ENCODE measurements at places on chromosomes 1 and 21.

- H3K27me3 ChIP-seq, result no peaks in the 10 kb centered on the region
- DNase-seq, result no peak
- H3K4me3 ChIP-seq, result no peak overlapping the region
- H3K27ac ChIP-seq, result no peak overlapping the region
These were observed 55.2 kb downstream of the GPR161 start for GRCh38 chr1:168081373-168082007.

DNA sequence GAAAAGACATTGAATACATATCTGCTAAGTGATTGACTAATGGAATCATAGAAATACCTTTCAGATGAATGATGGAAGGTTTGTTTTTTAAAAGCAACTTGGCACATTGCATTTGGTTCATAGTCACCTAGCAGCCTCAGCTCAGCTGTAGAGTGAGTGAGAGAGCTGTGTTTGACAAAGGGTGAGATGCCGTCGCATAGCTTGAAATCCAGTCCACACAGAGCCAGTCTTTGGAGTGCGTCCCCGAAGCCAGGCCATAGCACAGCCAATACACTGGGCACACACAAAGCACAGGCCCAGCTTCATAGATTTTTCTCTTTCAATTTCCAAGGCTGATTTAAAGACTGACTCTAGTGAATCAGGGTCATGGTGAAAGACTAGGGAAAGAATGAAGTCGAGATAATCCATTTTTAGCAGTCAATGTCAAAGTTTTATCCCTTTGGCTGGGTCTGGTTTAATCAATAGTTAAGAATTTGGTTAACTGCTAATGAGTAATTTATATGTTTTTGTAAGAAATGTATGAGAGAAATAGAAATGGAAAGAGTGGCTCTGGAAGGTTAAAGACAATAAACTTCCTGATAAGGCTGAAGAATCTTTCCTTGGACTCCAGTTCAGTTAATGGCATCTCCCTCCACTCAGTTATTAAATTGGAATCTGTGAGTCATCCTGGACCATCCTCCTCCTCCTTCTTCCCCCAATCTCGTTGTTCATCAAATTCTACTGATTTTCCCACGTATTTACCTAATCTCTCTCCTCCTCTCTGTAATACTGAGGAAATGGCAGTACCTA lies 101.2 kb upstream of the IRF2BP2 start:
- no peaks in the 10 kb centered on the region for H3K36me3 ChIP-seq
- DNase-seq, result no peak
- H3K4me3 ChIP-seq, result no peak overlapping the region
- no peaks in the 10 kb centered on the region for H3K4me1 ChIP-seq

- peak overlapping the region; percentile 69 for H3K4me3 ChIP-seq
- DNase-seq, result no peak
- peaks cover 67% of the 10 kb centered on the region for H3K4me1 ChIP-seq
These were observed 7.7 kb upstream of the LMNA start for GRCh38 chr1:156106624-156107488.

DNA sequence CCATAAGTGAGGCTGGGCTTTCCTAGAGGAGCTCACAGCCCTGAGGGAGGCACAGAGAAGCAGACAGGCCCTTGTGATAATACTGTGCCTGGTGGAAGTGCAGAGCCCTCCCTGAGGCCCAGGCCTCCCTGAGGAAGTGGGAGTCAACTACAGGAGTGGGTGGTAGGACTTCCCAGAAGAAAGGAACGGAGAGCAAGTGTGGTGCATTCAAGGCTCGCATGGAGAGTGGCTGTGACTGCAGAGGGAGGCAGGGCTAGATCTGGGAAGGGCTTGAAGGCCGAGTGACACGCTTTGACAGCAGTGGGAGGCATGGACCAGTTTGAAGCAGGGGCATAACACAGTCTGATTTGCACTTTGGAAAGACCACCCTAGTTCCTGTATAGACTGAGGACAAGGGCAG lies 37.3 kb downstream of the AZIN2 start:
- DNase-seq, result no peak
- H3K4me1 ChIP-seq, result no peaks in the 10 kb centered on the region
- H3K27me3 ChIP-seq, result peaks cover 6% of the 10 kb centered on the region
- no peaks in the 10 kb centered on the region for H3K36me3 ChIP-seq
- H3K27ac ChIP-seq, result no peak overlapping the region

DNA sequence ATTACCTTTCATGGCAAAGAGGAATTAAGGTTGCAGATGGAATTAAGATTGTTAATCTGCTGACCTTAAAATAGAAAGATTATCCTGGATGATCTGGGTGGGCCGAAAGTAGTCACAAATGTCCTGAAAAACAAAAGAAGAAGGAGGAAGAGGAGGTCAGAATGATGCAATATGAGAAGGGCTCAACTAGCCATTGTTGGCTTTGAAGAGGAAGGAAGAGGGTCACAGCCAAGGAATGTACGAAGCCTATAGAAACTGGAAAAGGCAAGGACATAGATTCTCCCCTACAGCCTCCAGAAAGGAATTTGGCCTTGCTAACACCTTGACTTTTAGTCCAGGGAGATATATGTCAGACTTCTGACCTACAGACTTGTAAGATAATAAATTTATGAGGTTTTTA lies 39.4 kb upstream of the FMOD start:
- H3K36me3 ChIP-seq, result no peaks in the 10 kb centered on the region
- H3K4me1 ChIP-seq, result no peaks in the 10 kb centered on the region
- DNase-seq, result no peak
- H3K27me3 ChIP-seq, result no peaks in the 10 kb centered on the region
- H3K27ac ChIP-seq, result no peak overlapping the region

- DNase-seq, result no peak
- H3K36me3 ChIP-seq, result no peaks in the 10 kb centered on the region
- no peaks in the 10 kb centered on the region for H3K4me1 ChIP-seq
- no peak overlapping the region for H3K4me3 ChIP-seq
These were observed 179.2 kb downstream of the ATG4C start for GRCh38 chr1:62962901-62963776.

- no peak for DNase-seq
- no peak overlapping the region for H3K27ac ChIP-seq
- peaks cover 7% of the 10 kb centered on the region for H3K27me3 ChIP-seq
- H3K4me1 ChIP-seq, result no peaks in the 10 kb centered on the region
- H3K4me3 ChIP-seq, result no peak overlapping the region
- no peaks in the 10 kb centered on the region for H3K36me3 ChIP-seq
These were observed 23.0 kb upstream of the DNAJC11 start for GRCh38 chr1:6724517-6725141.

DNA sequence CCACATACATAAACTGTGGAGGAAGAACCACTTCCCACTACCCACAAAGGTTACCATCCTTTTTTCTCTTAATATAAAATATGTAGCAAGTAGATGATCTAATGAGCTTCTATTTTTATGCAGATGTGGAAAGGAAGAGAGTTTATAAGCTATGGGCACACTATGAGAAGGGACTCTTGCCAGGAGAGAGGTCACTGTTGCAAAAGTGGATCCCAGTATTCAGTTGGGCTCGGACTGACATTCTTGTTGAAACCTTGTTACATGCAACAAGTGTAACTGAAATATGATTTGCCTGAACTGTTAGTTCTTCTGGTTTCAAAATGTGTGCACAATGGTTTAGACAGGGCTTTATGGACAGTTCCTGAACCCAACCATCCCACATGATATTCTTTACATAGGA lies 397.4 kb upstream of the PKN2 start:
- no peaks in the 10 kb centered on the region for H3K4me1 ChIP-seq
- H3K27ac ChIP-seq, result no peak overlapping the region
- H3K4me3 ChIP-seq, result no peak overlapping the region
- H3K27me3 ChIP-seq, result peaks cover 3% of the 10 kb centered on the region
- no peak for DNase-seq
- no peaks in the 10 kb centered on the region for H3K36me3 ChIP-seq

DNA sequence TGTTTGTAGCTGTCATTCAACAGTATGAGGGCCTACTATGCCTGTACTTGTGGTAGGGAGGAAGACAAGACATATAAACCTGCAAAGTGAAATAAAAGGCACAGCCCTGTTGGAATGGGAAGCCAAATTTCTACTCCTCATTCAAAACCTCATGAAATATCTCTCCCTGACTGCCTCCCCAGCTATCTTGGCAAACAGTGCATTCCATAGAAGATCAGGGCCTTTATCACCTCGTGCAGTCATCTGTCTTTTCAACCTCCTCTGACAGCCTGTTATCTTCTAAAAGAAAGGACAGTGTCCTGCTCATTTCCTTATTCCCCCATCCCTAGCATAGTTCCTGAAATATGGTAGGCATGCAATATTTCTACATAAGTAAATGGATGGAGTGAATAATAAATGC lies 71.0 kb downstream of the SH3GLB1 start:
- H3K4me1 ChIP-seq, result peaks cover 19% of the 10 kb centered on the region
- H3K27me3 ChIP-seq, result no peaks in the 10 kb centered on the region
- no peak for DNase-seq
- no peaks in the 10 kb centered on the region for H3K36me3 ChIP-seq
- no peak overlapping the region for H3K4me3 ChIP-seq

- peaks cover 10% of the 10 kb centered on the region for H3K36me3 ChIP-seq
- no peak for DNase-seq
- peaks cover 28% of the 10 kb centered on the region for H3K4me1 ChIP-seq
- H3K27ac ChIP-seq, result peak overlapping the region; percentile 84
- H3K27me3 ChIP-seq, result peaks cover 2% of the 10 kb centered on the region
These were observed 4.2 kb upstream of the NVL start for GRCh38 chr1:224333939-224334786.

DNA sequence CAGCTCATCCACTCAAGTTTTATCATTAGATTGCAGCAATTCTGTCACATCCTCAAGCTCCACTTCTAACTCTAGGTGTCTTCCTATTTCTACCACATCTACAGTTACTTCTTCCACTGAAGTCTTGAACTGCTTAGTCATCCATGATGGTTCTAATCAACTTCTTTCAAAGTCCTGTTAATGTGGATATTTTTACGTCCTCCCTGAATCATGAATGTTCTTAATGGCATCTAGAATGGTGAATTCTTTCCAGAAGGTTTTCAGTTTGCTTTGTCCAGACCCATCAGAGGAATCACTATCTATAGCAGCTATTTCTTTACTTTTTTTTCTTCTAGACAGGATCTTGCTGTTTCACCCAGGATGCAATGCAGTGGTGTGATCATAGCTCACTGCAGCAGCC lies 78.0 kb upstream of the RNPC3 start:
- H3K27me3 ChIP-seq, result no peaks in the 10 kb centered on the region
- H3K4me1 ChIP-seq, result no peaks in the 10 kb centered on the region
- no peak overlapping the region for H3K27ac ChIP-seq

GRCh38 chr1:166875302-166875733 lies 746 bp downstream of the TADA1 start:
- DNase-seq, result no peak
- peak overlapping the region; percentile 55 for H3K27ac ChIP-seq
- H3K4me3 ChIP-seq, result peak overlapping the region; percentile 96
- peaks cover 11% of the 10 kb centered on the region for H3K36me3 ChIP-seq

GRCh38 chr1:178094739-178095645 lies 1.1 kb downstream of the RASAL2 start:
- H3K27ac ChIP-seq, result no peak overlapping the region
- H3K36me3 ChIP-seq, result no peaks in the 10 kb centered on the region
- H3K4me3 ChIP-seq, result peak overlapping the region; percentile 62
- H3K4me1 ChIP-seq, result peaks cover 16% of the 10 kb centered on the region

DNA sequence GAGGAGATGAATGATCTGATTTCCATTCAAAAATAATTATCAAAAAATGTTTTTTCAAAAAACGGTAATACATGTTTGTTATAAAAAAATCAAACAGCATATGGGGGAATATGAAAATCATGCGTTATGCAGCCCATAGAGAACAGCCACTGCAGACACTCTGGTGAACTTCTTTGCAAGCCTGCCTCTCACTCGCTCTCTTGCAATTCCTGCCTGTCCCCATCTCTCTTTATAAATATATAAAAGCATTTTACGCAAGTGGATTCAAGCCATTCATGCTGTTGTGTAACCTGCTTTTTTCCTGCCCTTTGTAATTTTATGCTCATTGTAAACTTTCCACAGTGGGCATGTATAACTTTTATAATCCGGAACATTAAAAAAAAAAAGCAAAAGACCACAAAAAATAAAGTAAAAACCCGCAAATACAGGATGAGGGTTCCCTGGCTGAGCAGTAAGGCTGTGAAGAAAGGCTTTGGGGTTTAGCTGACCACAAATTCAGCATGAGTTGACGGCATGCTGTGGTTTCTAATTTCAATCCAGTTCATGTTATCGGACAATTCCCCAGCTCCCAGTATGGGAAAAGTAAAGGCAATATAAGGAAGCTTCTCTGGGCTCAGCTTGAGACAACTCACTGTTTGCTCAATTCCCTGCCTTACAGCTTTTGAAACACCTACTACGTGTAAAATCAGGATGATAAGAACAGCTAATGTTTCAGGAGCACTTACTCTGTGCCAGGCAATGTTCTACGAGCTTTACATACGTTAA lies 52.8 kb upstream of the ZBTB40 start:
- peaks cover 27% of the 10 kb centered on the region for H3K27me3 ChIP-seq
- H3K27ac ChIP-seq, result no peak overlapping the region
- H3K36me3 ChIP-seq, result no peaks in the 10 kb centered on the region
- H3K4me1 ChIP-seq, result no peaks in the 10 kb centered on the region

GRCh38 chr1:40855513-40855912 lies 6.7 kb downstream of the CITED4 start:
- no peak for DNase-seq
- no peak overlapping the region for H3K27ac ChIP-seq
- no peaks in the 10 kb centered on the region for H3K4me1 ChIP-seq
- H3K36me3 ChIP-seq, result no peaks in the 10 kb centered on the region
- H3K27me3 ChIP-seq, result peaks cover 9% of the 10 kb centered on the region

- H3K4me3 ChIP-seq, result no peak overlapping the region
- no peak overlapping the region for H3K27ac ChIP-seq
- H3K36me3 ChIP-seq, result no peaks in the 10 kb centered on the region
- no peaks in the 10 kb centered on the region for H3K4me1 ChIP-seq
These were observed 364.7 kb downstream of the SMYD3 start for GRCh38 chr1:246142320-246142893.

DNA sequence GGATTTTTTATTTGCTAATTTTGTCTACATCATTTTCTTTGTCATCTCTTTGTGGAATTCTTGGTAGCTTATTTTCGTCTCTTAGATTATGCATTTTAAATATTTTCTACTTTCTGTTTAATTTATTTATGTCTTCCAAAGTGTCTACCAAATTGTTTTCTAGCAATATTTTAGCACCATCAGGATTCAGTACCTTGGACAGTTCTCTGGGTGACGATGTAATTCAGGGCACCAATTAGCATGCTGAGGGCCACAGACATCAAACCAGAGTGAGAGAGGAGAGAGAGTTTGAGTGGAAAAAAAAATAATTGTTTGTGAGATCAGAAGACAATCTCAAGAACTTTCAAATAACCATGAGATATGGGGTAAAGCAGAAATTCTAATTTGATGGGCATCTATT lies 169.8 kb upstream of the CXADR start:
- no peak overlapping the region for H3K4me3 ChIP-seq
- H3K4me1 ChIP-seq, result no peaks in the 10 kb centered on the region
- H3K36me3 ChIP-seq, result no peaks in the 10 kb centered on the region
- no peak for DNase-seq
- no peaks in the 10 kb centered on the region for H3K27me3 ChIP-seq
- no peak overlapping the region for H3K27ac ChIP-seq

DNA sequence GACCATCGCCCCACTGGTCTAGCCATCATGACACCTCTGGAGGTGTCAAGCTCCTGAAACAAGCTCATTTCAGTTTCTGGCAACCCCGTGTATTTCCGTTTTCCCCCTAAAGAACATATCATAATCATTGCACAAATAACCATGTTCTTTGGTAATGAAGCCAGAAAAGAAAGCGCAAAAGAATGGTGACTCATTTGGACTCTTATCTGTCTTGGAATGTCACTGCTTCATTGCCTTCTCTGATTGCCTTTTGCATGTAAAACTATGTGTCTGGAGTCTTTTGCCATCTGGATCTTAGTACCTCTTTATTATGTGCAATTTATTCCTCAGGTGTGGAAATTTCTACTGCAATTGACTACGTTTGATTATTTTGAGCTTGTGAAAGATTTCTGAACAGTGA lies 110.5 kb downstream of the COLGALT2 start:
- no peaks in the 10 kb centered on the region for H3K36me3 ChIP-seq
- no peak overlapping the region for H3K4me3 ChIP-seq
- no peak for DNase-seq
- no peak overlapping the region for H3K27ac ChIP-seq
- H3K4me1 ChIP-seq, result no peaks in the 10 kb centered on the region

All from activated B cell treated with CpG ODN at 0.5 μM for 24 hours (primary cell).